ENCODE measurements at places on chromosomes 13 and 19. TPM values are rescaled to one million over a fixed set of nuclear protein-coding genes. Genes with fewer than 3 reads are reported as not detected.

The SMIM24 gene
- not detected for total RNA-seq

The ATP12A gene
- total RNA-seq: not detected

The AMER2 gene
- not detected for total RNA-seq

The CDX2 gene
- total RNA-seq: not detected

The ANKRD10 gene
- 84.2 TPM for total RNA-seq

The ZNF30 gene
- 4.2 TPM for total RNA-seq

The IZUMO2 gene
- total RNA-seq: not detected

The CEACAM21 gene
- total RNA-seq: not detected

The ZNF486 gene
- 6.9 TPM for total RNA-seq

The NLRP4 gene
- total RNA-seq: not detected

The CEACAM16 gene
- total RNA-seq: not detected

The UHRF1 gene
- 2.3 TPM for total RNA-seq

The PTPRH gene
- total RNA-seq: 6.5 TPM

The HCN2 gene
- 0.08 TPM for total RNA-seq

The LRFN3 gene
- total RNA-seq: 9.3 TPM

The CLEC4G gene
- not detected for total RNA-seq

The ZNF665 gene
- 2.4 TPM for total RNA-seq

The TNNT1 gene
- 4.3 TPM for total RNA-seq

The GPR180 gene
- 2.5 TPM for total RNA-seq

The JAK3 gene
- 2.7 TPM for total RNA-seq

The FCAR gene
- total RNA-seq: not detected

The LRRC8E gene
- 5.2 TPM for total RNA-seq

The YJEFN3 gene
- total RNA-seq: 0.45 TPM

The TMPRSS9 gene
- not detected for total RNA-seq

The KLF2 gene
- 2.2 TPM for total RNA-seq

The ETV2 gene
- 1.6 TPM for total RNA-seq
